CD8-positive, alpha-beta memory T cell (primary cell): ENCODE measurements at places on chromosomes 2 and 18. TPM values are rescaled to one million over a fixed set of nuclear protein-coding genes. Genes with fewer than 3 reads are reported as not detected.

DNA sequence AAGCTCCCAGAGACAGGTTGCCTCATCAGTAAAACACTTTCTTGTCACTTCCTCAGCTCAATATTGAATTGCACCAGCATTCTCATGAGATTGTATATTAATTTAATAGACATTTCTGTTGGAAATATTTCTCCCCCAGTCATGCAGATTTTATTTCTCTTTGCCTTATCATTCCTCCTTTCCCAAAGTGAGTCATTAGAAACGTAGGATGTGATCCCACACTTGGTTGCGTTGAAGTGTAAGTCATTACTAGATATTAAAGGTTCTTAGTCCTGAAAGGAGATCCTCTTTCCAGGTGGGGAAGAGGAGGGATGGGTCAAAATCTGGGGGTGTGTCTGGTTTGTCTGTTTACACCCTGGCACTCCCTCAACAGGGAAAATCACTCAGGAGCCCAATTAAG lies 438.2 kb downstream of the SLC4A3 start:
- H3K27me3 ChIP-seq, result no peaks in the 10 kb centered on the region
- DNase-seq, result no peak
- no peaks in the 10 kb centered on the region for H3K36me3 ChIP-seq
- H3K4me3 ChIP-seq, result no peak overlapping the region

DNA sequence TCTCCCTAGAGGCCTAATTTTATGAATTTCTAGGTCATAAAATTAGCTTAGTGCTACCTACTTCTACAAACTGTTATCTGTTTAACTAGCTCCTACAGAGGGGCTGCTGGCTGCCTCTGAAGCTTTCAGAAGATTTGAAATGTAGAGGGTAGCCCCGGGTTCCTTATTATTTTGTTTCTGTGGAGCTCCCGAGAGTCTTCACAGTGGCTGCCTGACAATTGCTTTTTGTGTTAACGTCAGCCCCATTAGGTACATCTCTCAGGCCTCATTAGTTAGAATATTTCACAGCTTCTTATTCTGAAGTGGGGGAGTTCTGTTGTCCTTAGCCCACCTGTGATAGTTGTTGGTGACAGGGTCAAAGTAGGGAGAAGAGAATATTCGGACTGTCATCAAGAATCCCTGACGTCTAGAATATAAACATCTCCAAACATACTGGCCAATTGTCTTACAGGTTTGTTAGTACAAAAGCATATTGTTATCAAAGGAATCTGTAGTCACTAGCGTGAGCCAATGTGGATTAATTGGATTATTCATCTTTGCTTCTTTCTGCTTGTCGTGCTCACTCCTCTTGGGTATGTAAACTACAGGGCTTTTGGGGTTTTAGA lies 77.5 kb downstream of the DIS3L2 start:
- H3K4me3 ChIP-seq, result no peak overlapping the region
- H3K27me3 ChIP-seq, result no peaks in the 10 kb centered on the region
- H3K27ac ChIP-seq, result no peak overlapping the region
- H3K4me1 ChIP-seq, result peaks cover 7% of the 10 kb centered on the region

The CERKL gene
- total RNA-seq, result not detected

DNA sequence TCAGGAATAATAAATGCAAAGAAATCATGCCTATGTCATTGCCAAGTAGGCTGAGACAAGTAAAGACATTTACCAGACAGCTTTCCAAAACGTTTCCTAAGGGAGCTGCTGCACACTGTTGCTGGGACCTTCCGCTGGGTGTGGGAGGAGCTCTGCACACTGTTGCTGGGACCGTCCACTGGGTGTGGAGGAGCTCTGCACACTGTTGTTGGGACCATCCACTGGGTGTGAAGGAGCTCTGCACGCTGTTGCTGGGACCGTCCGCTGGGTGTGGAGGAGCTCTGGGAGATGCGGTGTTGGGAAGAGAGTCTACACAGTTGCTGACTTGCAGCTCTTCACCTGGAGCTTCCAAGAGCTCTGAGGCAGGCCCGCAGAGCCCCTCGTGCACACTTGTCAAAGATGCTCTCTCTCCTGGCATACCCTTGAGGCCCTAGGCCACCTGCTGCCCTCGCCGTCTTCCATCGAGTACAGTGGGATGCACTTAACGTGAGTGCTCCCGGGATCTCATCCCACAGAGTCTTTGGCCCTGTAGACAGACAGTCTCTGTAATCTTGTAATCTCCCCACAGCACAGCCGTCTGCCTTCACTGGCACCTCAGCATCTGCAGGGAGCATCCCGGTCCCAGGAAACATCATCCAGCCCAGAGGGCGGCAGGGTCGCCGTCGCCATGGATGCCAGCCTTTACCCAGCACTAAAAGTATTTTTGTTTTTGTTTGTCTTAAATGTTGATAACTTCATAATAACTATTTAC lies 51.4 kb downstream of the TRAPPC12 start:
- no peak overlapping the region for H3K27ac ChIP-seq
- H3K36me3 ChIP-seq, result peaks cover 9% of the 10 kb centered on the region
- H3K27me3 ChIP-seq, result no peaks in the 10 kb centered on the region
- H3K4me3 ChIP-seq, result no peak overlapping the region

GRCh38 chr18:45363196-45363595 lies 252.1 kb upstream of the SLC14A2 start:
- no peak overlapping the region for H3K4me3 ChIP-seq
- H3K4me1 ChIP-seq, result no peaks in the 10 kb centered on the region
- no peaks in the 10 kb centered on the region for H3K36me3 ChIP-seq
- no peak overlapping the region for H3K27ac ChIP-seq
- DNase-seq, result no peak

The HSBP1L1 gene
- total RNA-seq, result 3.3 TPM
